Activated CD4-positive, alpha-beta memory T cell treated with anti-CD3 and anti-CD28 coated beads for 36 hours (primary cell): ENCODE measurements at places on chromosomes 3 and 15. TPM values are rescaled to one million over a fixed set of nuclear protein-coding genes. Genes with fewer than 3 reads are reported as not detected.
A peak's percentile ranks its signal among the peaks of the same experiment; 100 is the strongest.

The ARPC4 gene
- total RNA-seq = 240 TPM

- H3K4me1 ChIP-seq = peaks cover 3% of the 10 kb centered on the region
- no peak overlapping the region for H3K27ac ChIP-seq
- DNase-seq = no peak
- H3K4me3 ChIP-seq = no peak overlapping the region
These were observed 8.5 kb downstream of the BFSP2 start for GRCh38 chr3:133408366-133408765.

DNA sequence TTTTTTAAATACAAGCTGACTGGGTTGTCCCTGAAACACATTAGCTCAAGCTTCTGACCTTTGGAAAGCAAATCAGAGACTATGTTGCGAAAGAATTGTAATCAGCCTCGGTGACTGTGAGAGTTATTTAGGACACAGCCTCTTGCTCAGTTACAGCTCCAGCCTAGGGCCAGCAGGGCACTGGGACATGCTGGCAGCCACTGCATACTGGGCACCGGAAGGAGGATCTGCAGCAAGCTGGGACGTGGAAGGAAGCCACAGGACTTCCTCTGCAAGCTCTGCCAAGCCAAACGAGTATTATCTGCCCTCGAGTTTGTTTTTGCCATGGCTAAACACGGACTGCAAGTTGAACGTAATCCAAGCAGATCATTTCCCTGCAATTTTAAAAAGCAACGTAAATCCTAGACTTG lies 24.4 kb upstream of the COPG1 start:
- peak overlapping the region; percentile 49 for H3K4me3 ChIP-seq
- no peaks in the 10 kb centered on the region for H3K36me3 ChIP-seq
- H3K27ac ChIP-seq = peak overlapping the region; percentile 55
- DNase-seq = peak; percentile 38

The STAB1 gene
- 0.14 TPM for total RNA-seq

The CXCR6 gene
- 4.0 TPM for total RNA-seq

DNA sequence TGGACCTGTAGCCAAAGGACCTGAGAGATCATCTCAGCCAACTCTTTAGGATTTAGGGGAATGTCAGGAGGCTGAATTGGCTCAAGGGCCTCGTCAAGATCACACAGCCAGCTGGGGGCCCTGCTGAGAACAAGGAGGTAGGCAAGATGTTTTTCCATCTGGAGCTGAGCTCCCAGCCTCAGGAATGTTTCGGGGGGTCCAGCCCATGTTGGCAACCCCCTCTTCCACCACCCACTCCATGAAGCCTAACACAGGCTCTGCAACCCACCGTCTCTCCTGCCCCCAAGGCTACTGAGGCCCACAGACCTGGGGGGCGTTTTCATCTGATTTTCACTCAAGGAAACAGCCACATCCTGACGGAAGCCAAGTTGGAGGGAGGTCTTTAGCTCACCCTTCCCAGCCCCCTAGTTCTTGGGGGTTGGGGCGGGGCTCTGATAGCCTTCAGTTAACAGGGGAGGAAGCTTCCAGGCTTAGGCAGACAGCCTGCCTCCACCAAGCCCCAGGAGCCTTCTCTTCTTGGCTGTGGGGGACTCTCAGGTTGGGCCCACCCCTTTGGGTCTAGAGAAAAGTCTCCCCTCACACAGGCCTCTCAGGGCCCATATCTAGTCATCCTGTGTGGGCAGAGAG lies 48.8 kb downstream of the EPHB3 start:
- peaks cover 16% of the 10 kb centered on the region for H3K4me1 ChIP-seq
- no peak for DNase-seq
- no peak overlapping the region for H3K27ac ChIP-seq
- no peak overlapping the region for H3K4me3 ChIP-seq
- no peaks in the 10 kb centered on the region for H3K36me3 ChIP-seq

DNA sequence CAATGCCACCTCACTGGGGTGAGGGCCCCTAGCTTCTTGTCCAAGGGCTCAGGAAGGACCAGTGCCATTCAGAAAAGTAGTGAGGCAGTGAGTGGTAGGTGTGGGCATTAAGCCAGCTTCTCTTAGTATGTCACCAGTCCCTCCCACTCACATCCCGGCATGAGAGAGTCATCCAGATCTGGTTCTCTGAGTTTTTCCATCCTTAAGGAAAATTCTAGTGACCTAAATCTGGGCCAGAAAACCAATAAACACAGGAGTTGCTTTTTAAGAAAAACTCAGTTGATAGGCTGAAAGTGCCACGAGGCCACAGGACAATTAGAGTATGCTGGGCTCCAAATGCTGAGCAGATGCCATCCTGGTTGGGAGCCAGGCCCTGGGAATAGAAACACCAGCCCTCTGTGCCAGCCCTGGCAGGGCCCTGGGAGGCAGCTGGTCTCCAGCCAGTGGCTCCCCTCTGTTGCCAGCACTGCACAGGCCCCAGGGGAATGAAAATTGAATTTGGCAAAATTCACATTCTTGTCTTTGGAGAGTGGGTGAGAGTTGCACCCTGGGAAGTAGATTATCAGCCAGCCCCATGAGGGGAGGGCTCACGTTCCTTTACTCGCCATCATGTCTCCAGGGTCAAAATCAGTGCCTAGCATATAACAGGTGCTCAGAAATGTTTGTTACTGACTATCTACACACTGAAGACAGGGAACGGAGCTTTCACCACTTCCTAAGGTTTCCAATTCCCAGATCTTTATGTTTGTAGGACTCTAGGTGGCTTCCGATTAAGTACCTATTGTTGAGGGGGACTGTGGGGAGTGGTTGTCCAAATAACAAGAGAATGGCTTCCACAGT lies 52.8 kb downstream of the FAM43A start:
- no peak overlapping the region for H3K27ac ChIP-seq
- DNase-seq = no peak
- H3K4me1 ChIP-seq = peaks cover 4% of the 10 kb centered on the region
- no peak overlapping the region for H3K4me3 ChIP-seq
- no peaks in the 10 kb centered on the region for H3K36me3 ChIP-seq

The CADPS gene
- total RNA-seq = not detected

The SAMD7 gene
- not detected for total RNA-seq

- peaks cover 4% of the 10 kb centered on the region for H3K4me1 ChIP-seq
- DNase-seq = no peak
- H3K36me3 ChIP-seq = no peaks in the 10 kb centered on the region
- H3K27me3 ChIP-seq = peaks cover 4% of the 10 kb centered on the region
- H3K4me3 ChIP-seq = no peak overlapping the region
These were observed 21.0 kb upstream of the TICRR start for GRCh38 chr15:89554247-89554646.

GRCh38 chr3:12708584-12709192 lies 44.8 kb upstream of the RAF1 start:
- H3K4me3 ChIP-seq = no peak overlapping the region
- H3K27ac ChIP-seq = no peak overlapping the region
- no peaks in the 10 kb centered on the region for H3K4me1 ChIP-seq
- no peak for DNase-seq
- peaks cover 3% of the 10 kb centered on the region for H3K27me3 ChIP-seq

- H3K27ac ChIP-seq = no peak overlapping the region
- DNase-seq = no peak
- H3K27me3 ChIP-seq = no peaks in the 10 kb centered on the region
- H3K36me3 ChIP-seq = no peaks in the 10 kb centered on the region
These were observed 16.4 kb downstream of the NECTIN3 start for GRCh38 chr3:111087924-111088469.

- no peak overlapping the region for H3K4me3 ChIP-seq
- H3K27ac ChIP-seq = no peak overlapping the region
- H3K4me1 ChIP-seq = no peaks in the 10 kb centered on the region
- DNase-seq = no peak
These were observed 41.8 kb downstream of the IL5RA start for GRCh38 chr3:3068358-3068881.

DNA sequence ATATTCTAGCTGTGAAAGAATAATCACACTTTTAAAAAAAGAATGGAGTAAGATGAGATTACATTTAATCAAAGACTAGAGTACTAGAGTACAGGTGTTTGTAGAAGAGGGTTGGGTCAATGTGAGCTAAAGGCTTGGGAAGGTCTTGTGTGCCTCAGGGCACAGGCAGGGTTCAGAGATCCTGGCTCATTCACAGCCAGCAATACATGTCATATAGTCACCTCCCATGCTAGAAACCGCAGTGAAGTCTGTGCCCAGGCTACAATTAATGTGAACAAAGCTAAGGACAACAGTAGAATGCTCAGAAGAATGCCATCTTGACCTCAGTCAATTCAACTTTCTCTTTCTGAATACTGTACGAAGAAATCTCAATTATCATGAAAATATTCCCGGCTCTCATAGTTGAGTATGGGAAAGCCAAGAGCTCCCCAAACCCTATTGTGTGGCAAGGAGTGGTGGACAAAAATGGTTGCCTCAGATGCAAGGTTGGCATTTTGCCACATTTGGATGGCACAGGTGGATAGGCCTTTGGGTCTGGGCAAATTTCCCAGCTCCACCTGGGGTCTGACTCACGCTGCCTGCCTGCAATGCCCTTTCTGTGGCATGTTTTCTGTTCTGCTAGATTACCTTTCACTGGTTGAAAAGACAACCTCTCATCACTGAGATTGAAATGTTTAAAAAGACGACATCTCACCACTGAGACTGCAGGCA lies 70.2 kb downstream of the NMD3 start:
- H3K27me3 ChIP-seq = no peaks in the 10 kb centered on the region
- no peaks in the 10 kb centered on the region for H3K4me1 ChIP-seq
- H3K36me3 ChIP-seq = peaks cover under 1% of the 10 kb centered on the region
- no peak for DNase-seq

The THBS1 gene
- 1.8 TPM for total RNA-seq

The REC114 gene
- not detected for total RNA-seq

- no peaks in the 10 kb centered on the region for H3K4me1 ChIP-seq
- no peak for DNase-seq
- H3K4me3 ChIP-seq = no peak overlapping the region
- H3K27ac ChIP-seq = no peak overlapping the region
These were observed 172.7 kb upstream of the TRIM42 start for GRCh38 chr3:140505213-140505612.

- H3K4me1 ChIP-seq = peaks cover 21% of the 10 kb centered on the region
- no peak overlapping the region for H3K27ac ChIP-seq
- no peaks in the 10 kb centered on the region for H3K27me3 ChIP-seq
- no peak for DNase-seq
These were observed 49.2 kb downstream of the CTDSPL start for GRCh38 chr3:37910671-37911400.

DNA sequence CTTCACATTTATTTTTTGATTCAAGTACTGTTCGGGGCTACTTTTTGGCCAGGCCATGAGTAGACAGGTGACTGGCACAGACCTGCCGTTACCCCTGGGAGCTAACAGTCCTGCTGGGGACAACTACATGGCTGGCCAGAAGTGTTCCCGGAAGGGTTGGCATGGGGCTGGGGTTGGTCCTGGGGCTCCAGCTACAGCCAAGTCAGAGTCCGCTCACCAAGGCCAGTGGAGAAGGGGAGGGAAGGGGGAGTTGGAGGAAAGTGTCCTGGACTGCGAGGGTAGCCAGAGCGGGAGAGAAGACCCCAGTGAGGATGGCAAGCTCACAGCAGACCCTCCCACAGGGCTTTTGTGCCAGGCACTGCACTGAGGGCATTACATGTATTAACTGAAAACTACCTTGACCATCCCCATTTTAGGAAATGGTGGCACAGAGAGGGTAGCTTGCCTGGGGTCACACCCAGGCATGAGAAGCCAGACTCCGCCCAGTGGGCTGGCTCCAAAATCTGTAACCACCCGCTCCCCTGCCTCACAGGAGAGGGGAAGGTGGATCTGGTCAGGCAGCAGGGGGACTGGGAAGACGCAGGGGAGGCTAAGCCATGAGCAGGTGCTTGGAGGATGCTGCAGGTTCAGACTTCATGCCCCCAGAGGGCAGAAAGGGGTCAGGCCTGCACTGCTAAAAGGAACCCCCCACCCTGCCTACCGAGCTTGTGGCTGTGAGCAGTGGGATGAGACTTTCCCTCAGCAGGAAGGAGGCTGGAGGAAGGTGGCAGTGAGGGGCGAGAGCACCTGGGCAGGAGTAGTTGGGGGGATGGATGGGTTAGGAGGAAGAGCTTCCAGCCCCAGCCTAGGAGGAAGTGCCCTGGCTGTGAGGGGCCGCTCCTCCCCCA lies 38.3 kb upstream of the ESYT3 start:
- H3K27ac ChIP-seq = no peak overlapping the region
- no peaks in the 10 kb centered on the region for H3K27me3 ChIP-seq
- no peaks in the 10 kb centered on the region for H3K36me3 ChIP-seq
- no peaks in the 10 kb centered on the region for H3K4me1 ChIP-seq
- no peak for DNase-seq

DNA sequence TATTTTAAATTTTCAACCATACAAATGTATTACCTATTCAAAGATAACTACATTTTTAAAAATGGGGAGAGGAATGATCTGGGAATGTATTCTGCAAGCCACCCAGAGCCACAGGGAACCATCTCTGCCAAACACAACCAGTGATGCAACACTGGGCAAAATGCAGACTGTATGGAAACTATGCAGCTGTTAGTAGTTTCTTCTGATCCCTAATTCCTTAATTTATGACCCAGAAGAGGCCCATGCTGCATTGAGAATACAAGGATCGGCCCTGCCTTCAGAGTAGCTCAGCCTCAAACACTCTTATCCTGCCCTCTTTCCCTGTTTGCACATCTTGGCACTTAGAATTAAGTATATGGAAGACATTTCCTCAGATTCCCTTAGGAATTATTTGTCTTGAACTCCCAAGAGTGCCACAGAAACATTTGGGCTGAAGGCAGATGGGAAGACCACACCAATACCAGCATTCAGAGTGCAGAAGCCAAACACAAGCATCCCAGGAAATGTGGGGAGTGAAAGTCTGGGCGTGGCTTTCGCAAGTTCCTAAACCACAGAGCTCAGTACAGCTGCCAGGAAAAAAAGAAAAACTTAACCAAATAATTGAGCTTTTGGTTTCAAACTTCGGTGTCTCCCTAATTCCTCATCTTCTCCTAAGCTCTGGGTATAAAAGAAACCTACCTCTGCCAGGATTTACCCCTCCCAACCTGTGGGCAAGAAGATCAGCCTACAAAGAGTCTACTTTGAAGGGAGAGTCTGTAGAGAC lies 5.3 kb downstream of the SNUPN start:
- peaks cover 29% of the 10 kb centered on the region for H3K4me1 ChIP-seq
- H3K27me3 ChIP-seq = no peaks in the 10 kb centered on the region
- H3K36me3 ChIP-seq = peaks cover 23% of the 10 kb centered on the region
- H3K4me3 ChIP-seq = no peak overlapping the region
- no peak for DNase-seq

DNA sequence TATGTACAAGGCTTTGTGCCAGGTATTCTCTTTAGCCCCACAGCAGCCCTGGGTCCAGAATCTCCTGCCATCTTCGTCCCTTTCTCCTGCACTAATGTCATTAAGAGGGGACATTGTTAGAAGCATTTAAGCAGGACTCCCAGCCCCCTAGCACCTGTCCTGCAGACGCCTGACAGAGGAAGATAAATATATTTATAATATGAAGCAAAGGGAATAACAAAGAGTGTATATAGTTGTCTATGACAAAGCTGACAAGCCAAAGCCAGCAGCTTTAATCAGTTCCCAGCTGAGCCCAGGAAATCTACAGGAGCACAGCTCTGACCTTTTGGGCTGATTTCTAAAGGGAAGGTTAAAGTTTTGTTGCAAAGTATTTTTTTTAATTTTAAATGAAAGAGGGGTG lies 96.0 kb downstream of the MEGF11 start:
- H3K27me3 ChIP-seq = no peaks in the 10 kb centered on the region
- no peaks in the 10 kb centered on the region for H3K4me1 ChIP-seq
- no peak overlapping the region for H3K27ac ChIP-seq
